Fibroblast of lung (primary cell): ENCODE measurements at places on chromosomes 2 and 18. TPM values are rescaled to one million over a fixed set of nuclear protein-coding genes. Genes with fewer than 3 reads are reported as not detected.

- peak; percentile 19 for DNase-seq
Observed at GRCh38 chr2:168912466-168912865, 11.4 kb downstream of the G6PC2 start.

GRCh38 chr2:101356055-101356454 lies 31.2 kb downstream of the CREG2 start:
- no peak for DNase-seq

GRCh38 chr18:49875783-49876182 lies 62.5 kb upstream of the ACAA2 start:
- DNase-seq = no peak

The EMX1 gene
- polyA plus RNA-seq = not detected in 2 replicates

The ZNF519 gene
- 2.0 and 2.7 TPM in 2 replicates for polyA plus RNA-seq

DNA sequence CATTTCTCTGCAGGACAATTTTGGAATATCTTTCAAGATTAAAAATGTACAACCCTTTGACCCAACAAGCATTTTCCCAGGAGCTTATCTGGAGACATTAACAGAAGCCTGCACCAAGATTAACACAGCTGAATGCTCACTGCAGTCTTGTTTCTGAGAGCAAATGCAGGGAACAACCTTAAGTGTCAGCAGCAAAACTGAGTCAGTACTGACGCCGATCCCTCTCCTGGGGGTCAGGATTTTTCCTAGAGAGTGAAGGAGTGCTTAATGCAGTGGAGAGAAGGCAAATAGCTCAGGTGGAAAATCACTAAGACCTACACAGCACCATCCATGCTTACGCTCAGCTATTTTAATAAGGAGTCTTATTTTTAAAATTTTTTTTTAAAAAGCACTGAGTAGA lies 42.8 kb upstream of the SGPP2 start:
- no peak for DNase-seq

- no peak for DNase-seq
Observed at GRCh38 chr2:95317665-95318425, 20.7 kb downstream of the KCNIP3 start.

DNA sequence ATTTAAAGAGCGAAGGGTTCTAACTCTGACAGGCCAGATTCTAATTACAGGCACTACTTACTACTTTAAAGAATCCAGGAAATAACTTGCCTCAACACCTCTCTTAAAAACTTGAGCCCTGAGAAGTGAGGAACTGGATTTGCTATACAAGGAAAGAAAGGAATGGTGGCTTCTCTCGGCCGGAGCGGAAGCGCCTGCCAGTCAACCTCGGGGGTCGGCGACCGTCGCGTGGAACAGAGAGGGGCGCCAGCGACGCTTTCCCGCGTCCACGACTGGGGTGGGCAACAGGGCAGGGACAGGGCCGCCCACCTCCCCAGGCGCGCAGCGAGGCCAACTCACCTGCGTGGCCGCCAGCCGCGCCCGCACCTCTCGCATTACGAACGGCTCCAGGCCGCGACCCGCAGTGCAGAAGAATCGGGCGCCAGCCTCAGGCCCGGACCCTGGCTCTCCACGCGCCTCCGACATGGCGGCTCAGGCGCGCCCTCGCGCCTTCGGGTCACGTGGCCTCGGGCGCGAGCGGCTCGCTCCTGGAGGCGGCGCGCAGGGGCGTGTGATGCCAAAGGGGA lies at the start of gene THUMPD2:
Gene THUMPD2 (minus strand): TSS at position 484 of the 566 bp plus-strand sequence. CDS start 19 bp downstream, at position 465.
- DNase-seq = peak; percentile 71

DNA sequence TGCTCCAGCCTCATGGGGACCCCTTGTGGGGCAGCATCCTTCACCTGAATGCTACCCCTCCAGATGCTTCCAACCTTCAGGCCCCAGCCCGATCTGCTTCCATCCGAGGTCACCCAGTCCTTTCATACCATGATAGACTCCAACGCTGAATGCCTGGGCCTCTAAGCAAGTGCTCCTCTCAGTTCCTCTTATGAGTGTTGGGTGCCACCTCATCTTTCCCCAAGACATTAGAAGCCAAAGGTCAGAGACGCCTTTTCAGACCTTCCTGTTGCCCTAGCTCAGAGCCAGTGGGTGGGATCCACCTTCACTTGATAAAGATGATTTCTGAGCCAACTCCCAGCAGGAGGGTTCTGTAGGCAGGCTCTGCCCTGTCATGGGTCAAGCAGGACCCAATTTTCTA lies 174.5 kb upstream of the MGAT5 start:
- no peak for DNase-seq

DNA sequence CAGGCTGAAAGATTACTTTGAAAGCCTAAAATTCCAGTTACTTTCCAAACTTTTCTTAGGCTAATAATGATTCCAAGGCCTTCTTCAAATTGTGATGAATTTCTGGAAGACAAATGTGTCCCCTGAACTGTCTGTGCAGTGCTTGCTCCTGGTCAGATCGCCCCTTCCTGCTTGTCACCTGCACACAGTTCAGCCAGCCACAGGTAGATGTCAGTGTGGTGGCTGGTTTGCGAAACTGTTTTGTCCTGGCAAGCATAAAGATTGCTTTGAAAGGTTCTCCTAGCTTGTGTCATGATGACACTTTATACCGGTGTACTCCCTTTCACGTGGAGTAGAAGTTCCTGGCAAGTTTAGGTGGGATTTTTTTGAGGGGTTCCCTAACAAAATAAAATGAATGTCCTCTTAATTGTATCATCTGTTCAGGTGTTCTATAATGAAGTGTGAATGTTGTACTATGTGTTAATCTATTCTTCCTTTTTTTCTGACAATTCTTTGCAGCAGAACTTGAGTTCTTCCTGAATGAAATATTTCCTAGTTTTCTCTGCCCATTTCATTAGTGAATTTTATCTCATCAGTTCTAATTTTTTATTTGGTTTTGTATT lies 298.8 kb downstream of the ZNF407 start:
- DNase-seq = no peak

DNA sequence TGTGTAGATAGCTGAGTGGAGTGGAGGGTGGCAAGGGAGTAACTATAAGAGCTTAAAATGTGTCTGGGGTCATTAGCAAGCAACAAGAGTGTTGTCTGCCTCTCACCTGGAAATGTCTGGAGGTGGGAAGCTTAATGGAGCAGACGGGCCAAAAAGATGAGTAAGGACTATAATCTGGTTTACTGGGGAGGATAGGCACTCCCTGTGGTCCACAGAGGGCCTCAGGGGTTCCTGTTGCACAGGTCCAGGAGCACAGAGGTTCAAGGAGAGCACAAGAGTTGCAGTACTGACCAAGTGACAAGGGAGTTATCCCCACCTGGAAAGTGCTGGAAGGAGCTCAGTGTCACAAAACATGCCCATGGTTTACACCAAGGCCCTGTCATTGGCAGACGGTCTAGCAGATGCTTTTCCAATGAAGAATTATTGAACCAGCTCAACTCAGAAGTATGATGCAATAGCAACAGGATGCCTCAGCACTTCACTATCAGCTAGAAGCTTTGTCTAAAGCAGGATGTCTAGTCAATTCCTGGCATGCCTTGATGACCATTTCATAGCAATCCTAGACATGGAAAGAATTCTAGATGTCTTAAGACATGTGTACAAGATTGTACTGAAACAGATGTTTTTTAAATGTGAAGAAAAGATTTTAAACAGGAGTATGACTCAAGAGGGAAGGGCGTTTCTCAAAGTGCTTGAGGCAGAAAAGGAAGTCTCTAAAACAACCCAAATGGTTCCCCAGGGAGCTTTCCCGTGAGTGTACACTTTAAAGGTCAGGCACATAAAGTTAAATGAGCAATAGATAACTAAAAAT lies 62.9 kb upstream of the SERPINE2 start:
- DNase-seq = peak; percentile 98

GRCh38 chr2:223102040-223102400 lies 50.0 kb downstream of the KCNE4 start:
- no peak for DNase-seq

The ANKRD29 gene
- 2.0 and 3.4 TPM in 2 replicates for polyA plus RNA-seq

The ADD2 gene
- polyA plus RNA-seq = 0.22 and 2.5 TPM in 2 replicates

The AFG3L2 gene
- 36.3 and 38.3 TPM in 2 replicates for polyA plus RNA-seq

GRCh38 chr18:63317982-63318888 lies 1.3 kb downstream of the BCL2 start:
- DNase-seq = no peak

DNA sequence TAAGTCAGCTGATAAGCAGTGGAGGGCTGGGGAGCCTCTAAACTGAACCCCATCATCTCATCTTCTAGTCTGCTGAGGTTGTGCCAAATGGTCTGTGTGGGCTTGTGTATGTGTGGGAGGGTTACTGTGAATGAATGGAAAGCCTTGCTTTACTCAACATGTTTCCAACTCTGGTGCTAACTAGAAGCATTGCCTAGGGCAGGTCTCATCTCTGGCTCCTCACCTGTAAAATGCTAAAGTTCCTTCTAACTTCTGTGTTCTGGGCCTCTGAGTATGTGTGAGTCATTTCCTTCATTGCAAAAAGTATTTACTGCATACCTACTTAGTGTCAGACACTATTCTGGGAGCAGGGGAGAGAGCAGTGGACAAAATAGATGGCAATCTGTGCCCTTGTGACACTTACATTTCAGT lies 1.3 kb downstream of the LIPG start:
- no peak for DNase-seq

The ALPG gene
- polyA plus RNA-seq = not detected in 2 replicates

DNA sequence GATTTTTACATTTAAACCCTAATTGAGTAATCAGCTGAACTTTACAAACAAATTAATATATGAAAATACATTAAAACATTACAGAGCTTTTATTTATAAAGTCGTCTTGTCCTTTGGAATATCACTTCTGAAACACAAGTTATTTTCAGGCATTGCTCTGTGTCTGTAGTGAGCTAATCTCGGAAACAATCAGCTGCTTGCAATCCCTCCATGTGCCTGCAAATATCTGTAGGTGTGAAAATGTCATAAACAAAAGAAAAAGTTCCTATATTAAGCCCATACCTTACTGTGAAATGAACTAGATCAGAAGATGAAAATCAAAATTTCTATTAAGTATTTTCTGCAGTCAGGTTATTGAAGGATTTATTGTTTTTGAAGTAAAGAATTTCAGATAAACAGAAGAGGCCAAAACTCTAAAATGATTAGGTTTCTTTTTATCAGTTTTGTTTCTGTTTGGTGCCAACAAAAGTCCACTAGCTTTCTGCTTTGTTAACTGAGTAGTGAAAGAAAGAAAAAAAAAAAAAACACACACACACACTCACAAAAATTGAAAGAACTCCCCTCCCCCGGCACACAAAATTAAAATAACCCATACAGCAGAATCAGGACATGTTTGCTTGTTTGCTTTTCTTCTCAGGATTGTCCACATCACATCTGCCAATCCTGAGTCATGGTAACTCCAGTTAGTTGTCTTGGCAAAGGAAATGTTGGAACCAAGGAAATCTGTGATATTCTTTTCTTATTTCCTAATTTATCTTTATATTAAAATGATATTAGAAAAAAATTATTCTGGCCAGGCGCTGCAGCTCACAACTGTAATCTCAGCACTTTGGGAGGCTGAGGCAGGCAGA lies 627.0 kb upstream of the SLC39A10 start:
- no peak for DNase-seq

GRCh38 chr2:26670171-26670570 lies 22.4 kb upstream of the KCNK3 start:
- peak; percentile 65 for DNase-seq
